ENCODE measurements at places on chromosomes 12 and 14.

- no peak for DNase-seq
Measured at GRCh38 chr12:76183459-76184186, 99.1 kb upstream of the NAP1L1 start.

DNA sequence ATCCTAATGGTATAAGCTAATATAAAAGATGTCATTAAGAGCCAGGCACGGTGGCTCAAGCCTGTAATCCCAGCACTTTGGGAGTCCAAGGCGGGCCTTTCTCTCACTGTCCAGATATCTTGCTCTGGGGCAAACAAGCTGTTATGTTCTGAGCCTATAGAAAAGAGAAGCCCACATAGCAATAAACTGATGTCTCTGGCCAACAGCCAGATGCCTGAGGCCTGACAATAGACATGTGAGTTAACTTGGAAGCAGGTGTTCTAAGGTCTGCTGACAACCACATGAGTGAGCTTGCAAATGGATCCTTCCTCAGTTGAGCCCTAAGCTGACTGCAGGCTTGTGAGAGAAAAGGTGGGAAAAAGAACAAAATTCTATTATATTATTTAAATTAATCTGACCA is 25.0 kb downstream of the YAF2 start:
- DNase-seq = no peak

- DNase-seq = no peak
Measured at GRCh38 chr12:105033851-105034250, 47.7 kb downstream of the NOPCHAP1 start.

DNA sequence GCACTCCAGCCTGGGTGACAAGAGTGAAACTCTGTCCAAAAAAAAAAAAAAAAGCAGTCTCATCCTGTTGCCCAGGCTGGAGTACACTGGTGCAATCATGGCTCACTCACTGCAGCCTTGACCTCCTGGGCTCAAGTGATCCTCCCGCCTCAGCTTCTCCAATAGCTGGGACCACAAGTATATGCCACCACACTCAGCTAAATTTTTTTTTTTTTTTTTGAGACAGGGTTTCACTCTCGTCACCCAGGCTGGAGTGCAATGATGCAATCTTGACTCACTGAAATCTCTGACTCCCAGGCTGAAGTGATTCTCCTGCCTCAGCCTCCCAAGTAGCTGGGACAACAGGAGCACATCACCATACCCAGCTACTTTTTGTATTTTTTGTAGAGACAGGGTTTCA is 5.2 kb upstream of the CNPY2 start:
- DNase-seq = no peak

DNA sequence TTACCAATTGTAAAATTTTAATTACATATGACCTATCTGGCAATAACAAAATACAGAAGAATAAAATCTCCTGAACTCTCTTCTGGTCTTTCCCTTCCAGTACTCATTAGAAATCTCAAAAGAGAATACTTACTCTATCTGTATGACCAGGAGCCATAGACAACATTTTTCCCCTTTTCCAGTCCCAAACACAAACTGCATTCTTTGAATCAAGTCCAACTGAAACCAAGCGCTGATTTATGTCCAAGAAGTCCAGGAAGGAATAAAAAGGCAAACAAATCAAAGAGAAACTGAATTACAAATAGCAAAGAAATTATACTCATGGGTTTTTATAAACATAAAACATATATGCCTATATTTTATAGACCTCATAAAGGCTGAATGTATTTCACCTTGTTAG is 46.7 kb downstream of the EML5 start:
- DNase-seq = no peak

DNA sequence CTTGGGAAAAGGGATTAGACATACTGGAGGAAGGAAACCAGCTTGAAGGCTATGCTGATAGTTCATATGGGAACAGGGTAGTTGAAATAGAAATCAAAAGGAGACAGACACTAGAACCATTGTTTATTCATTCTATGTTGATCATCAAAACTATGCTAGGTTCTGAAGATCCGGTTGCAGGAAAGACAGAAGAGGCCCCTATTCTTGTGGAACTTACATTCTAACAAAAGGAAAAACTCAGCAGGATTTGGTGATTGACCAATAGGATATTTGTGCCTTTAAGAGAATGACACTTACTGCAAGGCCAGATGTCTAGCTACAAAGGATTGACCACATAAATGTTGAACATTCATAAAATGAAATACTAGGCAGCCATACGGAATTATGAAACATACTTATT is 179.2 kb downstream of the AKAP6 start:
- no peak for DNase-seq

DNA sequence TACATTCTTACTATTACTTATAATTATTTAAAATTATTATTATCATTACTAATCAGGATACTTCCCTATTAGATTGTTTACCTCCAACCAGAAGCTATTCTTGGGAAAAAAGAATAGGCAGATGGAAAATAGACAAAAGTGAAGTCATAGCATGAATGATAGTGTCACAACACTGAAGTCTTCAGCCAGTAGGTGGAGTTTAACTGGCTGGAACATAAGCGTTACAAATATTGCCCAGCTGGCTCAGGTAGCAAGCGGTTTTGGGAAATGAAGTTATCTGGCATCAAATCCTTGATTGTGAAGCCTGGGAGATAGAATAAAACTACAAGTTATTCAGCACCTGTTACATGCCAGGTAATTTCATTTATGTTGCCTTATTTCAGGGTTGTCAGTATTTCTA is 762.9 kb downstream of the C12orf50 start:
- no peak for DNase-seq

DNA sequence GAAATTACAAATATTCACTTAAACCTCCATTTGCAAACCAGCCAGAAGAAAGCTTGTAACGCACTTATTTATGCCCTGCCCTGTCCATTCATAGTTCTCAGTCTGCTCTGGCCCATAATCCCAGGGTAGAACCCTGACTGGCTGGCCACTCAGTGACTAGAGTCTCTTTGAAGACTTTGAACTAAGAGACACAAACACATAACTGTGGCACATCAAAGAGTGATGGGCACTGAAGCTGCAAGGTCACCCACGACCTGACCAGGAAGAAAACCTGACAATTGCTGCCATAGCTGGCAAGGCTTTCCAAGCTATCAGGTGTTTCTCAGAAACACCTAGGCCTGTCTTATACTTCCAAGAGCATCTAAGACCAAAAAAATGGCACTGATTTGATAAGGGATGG is 28.7 kb downstream of the SLC41A2 start:
- DNase-seq = no peak

GRCh38 chr12:111448266-111448830 is 42.6 kb downstream of the SH2B3 start:
- DNase-seq = no peak

DNA sequence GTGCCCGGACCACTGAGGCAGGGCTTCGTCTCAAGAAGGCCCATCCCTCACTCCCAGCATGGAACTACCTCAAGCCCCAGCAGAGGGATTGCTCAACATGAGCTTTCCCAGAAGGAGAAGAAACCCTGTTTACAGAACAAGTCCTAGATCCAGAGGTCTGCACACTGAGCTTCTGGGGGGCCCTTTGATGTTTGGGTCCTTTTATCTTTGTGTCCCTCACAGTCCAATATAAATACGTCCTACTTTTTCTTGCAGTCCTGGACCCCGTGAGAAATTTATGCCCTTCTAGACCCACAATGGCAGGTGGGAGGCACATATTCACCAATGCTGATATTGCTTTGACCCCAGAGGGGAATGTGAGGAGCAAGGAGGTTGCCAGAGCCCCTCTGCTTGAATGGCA is 54.4 kb downstream of the SMUG1 start:
- no peak for DNase-seq

DNA sequence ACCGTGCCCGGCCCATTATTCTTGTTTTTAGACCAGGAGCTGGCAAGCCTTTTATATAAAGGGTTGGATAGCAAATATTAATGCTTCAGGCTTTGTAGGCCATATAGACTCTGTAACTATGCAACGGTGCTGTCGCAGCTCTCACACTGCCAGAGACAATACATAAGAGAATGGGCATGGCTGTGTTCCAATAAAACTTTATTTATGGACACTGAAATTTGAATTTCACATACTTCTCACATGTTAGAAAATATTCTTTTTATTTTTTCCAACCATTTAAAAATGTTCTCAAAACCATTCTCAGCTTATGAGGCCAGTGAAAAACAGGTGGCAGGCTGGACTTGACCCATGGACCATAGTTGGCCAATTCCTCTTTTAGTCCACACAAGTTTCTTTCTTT is 13.0 kb upstream of the CDK2AP1 start:
- DNase-seq = no peak

GRCh38 chr12:113548467-113548866 is 76.8 kb upstream of the LHX5 start:
- DNase-seq = no peak

DNA sequence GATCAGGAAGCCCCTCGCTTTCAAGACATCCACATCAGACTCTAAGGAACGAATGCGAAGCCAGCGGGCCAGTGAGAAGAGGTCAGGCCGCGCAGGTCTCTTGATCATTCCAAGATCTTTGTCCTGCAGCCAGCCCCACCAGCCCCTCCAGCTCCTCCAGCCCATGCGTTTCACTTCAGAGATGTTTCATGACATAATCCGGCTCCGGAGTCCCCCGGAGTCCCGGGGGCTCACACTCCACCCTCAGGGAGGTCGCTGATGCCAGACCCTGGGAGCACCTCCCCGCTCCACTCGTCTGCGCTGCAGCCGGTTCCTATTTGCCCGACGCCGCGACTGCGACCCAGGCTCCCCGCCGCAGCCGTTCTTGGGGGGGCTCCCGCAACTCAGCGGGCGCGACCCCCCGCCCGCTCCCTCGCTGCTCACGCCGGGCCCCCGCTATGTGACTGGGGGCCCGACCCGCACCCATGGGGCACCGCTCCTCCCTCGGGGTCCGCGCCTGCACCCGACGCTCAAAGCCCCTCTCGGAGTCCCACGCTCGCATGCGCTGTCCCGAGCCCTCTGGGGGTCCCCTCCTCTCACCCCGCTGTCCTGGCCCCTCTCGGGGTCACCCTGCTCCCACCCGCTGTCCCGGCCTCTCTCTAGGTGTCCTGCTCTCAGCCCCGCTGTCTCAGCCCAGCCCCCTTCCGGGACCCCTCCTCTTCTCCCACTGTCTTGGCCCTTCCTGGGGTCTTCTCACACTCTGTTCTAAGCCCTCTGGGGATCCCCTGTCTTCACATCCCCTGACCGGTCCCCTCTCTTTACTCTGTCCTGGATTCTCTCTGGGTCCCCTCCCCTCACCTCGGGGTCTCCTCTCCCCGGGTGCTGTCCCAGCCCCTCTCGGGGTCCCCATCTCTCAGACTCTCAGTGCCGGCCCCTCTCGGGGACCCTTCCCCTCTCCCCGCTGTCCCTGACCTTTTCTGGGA is 1.1 kb downstream of the TAOK3 start:
- DNase-seq = no peak

DNA sequence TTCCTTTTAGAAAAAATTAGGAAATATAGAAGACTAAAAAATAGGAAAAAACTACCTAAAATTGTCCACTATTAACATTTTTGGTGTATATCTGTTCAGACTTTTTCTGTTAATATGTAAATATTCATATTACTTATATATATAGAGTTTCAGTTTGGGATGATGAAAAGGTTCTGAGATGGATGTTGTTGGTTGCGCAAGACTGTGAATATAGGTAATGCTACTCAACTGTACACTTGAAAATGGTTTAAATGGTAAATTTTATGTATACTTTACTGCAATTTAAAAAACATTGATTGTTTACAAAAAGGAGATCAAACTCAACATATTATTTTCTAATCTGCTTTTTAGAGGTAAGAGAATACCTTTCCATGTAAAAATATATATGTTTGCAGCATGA is 200.9 kb downstream of the RAD51B start:
- no peak for DNase-seq

- DNase-seq = no peak
Measured at GRCh38 chr12:104063712-104064030, 660 bp upstream of the HCFC2 start.

DNA sequence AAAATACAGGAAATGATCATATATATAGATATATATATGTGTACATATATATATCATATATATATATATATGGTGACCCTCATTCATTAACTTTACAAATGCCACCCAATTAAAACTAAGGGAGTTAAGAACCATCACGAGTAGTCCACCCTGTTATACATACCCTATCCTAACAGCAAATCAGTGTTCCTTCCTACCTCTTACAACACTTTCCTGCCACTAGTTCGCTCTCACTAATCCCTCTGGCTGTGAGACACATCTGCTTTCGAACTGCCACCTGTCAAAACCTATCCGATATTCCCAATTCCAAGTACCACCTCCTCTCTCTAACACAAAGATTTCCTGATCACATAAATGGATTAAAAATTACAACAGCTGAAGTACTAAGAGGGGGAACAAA is 100.5 kb downstream of the EEA1 start:
- DNase-seq = no peak

- no peak for DNase-seq
Measured at GRCh38 chr12:130634866-130635265, 81.2 kb downstream of the RIMBP2 start.

DNA sequence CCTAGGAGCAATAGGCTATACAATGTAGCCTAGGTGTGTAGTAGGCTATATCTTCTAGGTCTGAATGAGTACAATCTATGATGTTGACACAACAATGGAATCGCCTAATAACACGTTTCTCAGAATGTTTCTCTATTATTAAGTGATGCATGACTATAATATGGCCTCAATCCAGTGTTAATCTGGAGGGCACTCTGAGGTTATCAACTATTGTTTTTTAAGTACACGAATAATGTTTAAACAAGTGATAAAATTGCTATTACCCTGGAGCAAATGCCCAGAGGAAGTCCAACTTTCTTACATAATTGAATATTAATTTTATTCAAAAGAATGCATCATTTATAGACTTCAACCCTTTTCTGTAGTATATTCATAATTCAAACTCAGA is 16.4 kb upstream of the CNIH1 start:
- no peak for DNase-seq

GRCh38 chr12:131111446-131111845 is 157.7 kb downstream of the ADGRD1 start:
- no peak for DNase-seq

- no peak for DNase-seq
Measured at GRCh38 chr12:57435293-57435692, 709 bp downstream of the INHBC start.

DNA sequence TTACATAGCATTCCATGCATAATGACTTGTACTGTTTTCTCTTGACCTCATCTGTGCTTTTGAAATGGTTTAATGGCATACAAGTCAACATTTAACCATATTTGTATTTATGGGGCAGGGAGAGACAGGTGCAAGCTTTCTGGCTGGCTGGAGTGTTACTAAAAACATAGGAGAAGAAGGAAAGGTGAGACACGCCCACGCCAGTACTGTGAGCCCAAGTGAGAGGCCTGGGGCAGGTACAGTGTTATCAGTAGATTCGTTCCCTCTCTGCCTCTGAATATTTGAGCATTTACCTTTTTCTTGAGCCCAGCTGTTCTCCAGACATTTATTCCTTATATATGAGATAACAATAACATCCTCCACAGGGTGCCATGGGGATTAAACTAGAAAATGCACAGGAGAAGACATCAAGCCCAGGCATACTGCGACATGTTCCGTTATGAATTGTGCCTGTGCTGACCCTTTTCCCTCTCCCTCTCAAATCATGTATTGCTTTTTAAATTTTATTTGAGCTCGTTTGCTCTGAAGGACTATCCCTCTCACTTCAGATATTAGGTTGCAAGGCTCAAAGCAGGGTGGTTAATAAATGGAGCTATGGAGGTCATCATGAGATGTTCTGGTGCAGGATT is 34.6 kb upstream of the TUBA1C start:
- no peak for DNase-seq

All from cerebellar nuclear complex (tissue), 1 donor.